Left ventricle myocardium superior (tissue), 1 donor: ENCODE measurements at places on chromosomes 5 and 9.

DNA sequence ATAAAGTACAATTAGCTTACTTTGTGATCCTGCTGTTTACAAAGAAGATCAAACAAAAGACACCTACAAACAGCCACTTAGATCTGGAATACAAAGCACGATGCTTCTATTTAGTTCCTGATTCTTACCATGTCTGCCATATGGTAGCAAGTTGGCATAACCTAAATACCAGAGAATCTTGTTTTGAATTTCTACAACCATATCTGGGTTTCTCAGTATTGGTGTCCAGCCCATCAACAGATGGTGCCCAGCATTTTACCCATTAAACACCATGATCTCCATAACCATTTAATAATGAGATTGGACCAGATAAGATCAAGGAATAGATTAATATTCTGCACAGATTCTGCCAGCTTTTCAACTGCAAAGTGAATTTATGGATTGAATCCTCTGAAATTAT lies 29.8 kb downstream of the SLC24A2 start:
- no peak for DNase-seq

DNA sequence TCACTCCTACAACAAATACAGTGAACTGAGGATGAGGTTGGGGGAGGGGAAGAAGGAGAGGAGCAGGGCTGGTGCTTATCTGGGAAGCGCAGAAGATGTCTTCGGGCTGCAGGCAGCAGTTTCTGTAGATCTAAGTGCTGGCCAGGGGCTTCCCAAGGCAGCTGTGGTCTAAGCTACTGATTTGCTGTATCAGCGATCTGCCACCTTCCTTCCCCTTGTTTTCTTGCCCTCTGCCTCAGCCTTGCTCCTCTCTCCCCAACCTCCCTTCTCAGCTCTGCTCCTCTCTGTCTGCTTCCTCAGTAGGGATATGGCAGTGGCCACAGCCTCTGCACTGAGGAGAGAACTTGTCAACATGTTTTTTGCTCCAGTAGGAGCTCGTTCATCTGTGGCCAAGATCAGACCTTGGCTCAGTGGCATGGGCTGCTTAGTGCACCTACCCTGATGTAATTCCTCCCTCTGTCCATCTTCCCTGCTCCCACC lies 42.8 kb upstream of the IL6ST start:
- no peak for DNase-seq

DNA sequence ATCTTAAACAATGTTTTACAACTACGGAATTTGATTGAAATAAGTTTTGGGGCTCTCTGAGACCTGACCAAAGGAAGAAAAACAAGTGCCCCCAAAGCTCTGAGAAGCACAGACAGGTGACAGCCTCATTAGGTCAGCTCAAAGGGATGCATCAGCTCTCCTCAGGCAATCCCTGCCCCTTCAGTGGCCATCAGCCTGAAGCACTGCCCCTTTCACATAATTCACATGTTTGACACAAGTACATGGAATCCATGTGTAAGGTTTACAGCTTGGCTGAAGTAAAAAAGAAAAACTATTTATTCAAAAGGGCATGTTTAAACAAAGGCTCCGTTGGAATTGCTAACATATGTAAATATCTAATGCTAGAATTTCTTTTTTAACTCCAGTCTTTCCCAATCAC lies 56.3 kb downstream of the TSSK1B start:
- DNase-seq = no peak

- no peak for DNase-seq
Measured at GRCh38 chr5:83026930-83027687, 50.1 kb downstream of the TMEM167A start.

DNA sequence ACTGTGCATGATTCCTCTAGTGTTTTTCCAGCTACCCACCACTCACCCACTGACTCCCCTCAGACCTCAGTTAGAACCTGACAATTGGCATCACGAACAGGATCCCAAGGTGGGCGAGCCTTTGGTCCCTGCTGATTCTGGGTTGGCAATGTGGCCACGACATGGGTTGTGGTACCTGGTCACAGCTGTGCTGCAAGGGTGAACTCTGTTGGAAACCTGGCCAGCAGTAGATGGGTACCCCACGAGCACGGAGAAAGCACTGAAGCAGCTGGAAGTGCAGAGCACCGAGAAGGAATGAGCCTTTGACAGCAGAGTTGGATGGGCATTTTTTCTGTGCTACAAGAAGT lies 180.1 kb downstream of the PDE4D start:
- DNase-seq = no peak

DNA sequence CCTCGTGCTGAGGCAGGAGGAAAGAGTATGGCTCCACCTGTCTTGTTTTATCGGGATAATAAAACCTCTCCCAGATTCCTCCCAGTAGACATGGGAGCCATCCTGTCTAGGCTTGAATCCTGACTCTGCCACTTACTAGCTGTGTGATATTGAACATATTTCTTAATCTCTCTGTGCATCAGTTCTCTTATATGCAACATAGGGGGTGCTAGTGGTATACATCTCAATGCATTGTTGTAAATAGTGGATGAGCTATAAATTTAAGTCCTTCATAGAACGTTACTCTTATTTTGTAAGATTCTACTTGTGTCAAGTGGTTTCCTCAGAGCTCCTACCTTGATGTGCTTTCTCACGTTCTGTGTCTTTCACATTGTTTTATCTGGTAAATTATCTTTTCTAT lies 417.7 kb upstream of the POU5F2 start:
- DNase-seq = no peak

GRCh38 chr5:147519380-147519779 lies 9.5 kb upstream of the DPYSL3 start:
- no peak for DNase-seq
